ENCODE measurements at places on chromosomes 5 and 9.

DNA sequence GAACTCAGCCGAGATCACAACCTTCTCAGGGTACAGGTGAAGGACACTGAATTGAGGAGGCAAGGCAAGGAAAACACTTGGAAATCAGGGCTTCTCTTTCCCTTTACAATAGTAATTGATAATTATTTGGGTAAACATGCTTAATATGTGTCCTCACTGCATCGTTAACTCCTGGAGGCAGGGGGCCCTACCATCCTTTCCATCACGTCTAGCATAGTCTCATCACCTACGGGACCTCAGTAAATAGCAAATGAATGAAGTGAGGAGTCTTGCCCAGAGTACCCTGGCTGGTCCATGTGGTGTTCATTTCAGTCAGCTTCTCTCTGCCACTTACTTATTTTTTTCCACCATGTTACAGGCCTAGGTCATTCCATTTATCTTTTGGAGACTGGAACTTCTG lies 2.3 kb downstream of the F2RL1 start:
- no peak for DNase-seq

DNA sequence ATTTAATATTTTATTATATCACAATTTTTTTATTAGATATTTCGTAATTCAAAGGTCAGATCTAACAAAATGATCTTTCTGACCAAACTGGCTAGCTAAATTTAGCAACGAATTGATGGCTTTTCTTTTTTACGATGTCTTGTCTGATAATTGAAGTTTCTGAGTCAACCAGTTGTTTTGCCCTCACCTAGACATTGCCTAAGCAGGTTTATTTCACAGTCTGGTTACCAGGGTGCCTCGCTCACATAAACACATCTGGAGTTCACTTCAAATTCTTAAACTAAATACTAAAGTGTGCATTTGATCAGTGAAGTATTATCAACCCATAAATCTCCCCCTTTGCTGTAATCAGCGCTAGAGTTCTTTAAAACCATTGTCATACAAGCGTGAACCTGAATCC lies 448.3 kb downstream of the TLE4 start:
- no peak for DNase-seq

GRCh38 chr5:10778179-10778910 lies 17.3 kb upstream of the DAP start:
- DNase-seq, result no peak

GRCh38 chr5:154249826-154250225 lies 59.3 kb downstream of the GALNT10 start:
- DNase-seq, result peak; percentile 51

- DNase-seq, result no peak
Measured at GRCh38 chr9:100419166-100419565, 7.8 kb upstream of the MSANTD3 start.

DNA sequence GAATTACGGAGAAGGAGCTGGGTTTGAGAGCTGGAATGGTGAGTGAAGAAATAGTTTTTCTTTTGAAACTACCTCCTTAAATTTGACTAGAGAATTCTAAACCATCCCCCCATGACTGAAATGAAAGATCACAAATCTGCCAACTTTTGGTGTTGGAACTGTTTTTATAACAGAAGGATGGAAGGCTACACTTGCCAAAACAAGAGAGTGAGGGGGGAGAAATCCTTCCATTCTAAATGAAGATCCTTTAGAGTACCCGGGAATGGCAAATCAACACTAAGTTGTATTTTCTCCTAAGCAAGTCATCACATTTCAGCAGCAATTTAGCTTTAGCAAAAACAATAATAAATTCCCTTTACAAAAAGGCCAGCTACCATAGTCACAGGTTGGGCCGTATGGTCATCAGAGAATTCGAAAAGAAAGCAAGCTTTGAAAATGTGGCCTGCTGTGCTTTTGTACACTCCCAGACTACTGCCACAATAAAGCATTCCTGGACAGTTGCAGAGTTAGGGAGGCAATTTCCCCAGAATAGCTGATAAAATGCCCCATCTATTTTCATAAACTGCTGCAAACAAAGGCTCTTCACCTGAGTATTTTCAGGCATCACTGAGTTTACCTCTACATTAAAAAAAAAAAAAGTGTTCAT lies 25.0 kb upstream of the FREM1 start:
- no peak for DNase-seq

- no peak for DNase-seq
Measured at GRCh38 chr9:126652140-126652582, 38.4 kb downstream of the LMX1B start.

GRCh38 chr9:83533296-83533695 lies 4.9 kb downstream of the FRMD3 start:
- DNase-seq, result peak; percentile 65

DNA sequence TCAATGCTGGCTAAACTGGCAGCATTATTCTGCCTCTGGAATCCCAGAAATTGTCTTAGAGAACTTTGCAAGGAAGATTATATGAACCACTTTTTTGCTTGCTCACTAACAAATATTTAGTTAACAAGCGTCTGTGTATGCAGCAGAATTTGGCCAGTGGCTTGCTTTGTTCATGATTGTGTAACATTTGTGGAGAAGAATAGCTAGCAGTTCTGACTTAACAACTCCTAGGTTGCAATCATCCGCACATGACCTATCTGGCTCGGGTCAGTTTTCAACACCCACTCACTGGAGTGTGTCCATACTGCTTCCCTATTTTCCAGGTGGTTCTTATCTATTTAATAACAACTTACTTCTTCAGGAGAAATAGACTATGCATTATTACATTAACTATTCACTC lies 98.5 kb downstream of the SNX18 start:
- peak; percentile 62 for DNase-seq

- peak; percentile 26 for DNase-seq
Measured at GRCh38 chr9:81083067-81083466, 606.3 kb downstream of the TLE1 start.

- DNase-seq, result no peak
Measured at GRCh38 chr5:749101-749670, 35.3 kb downstream of the ZDHHC11B start.

DNA sequence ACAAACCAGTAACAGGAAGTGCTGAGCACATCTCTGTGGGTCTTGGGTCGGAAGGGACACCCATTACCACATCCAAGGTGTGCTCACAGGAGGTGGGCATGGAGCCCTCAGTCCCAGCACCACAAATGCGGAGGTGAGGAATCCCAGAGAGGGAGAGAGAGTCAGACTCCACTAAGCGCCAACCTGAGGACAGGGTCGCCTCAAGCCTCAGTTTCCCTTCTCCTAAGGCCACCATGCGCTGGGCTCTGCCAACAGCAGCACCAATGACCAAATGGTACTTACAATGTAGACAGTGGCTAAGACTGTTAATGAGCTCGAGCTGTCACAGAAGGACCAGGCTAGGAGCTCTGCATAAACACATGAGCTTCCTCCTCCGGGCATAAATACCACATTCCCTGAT lies 43.1 kb downstream of the BICD2 start:
- no peak for DNase-seq

GRCh38 chr5:108515517-108516105 lies 133.7 kb upstream of the FBXL17 start:
- peak; percentile 25 for DNase-seq

Data from fibroblast of upper back skin (primary cell).